ENCODE measurements at places on chromosomes 12 and 14.

DNA sequence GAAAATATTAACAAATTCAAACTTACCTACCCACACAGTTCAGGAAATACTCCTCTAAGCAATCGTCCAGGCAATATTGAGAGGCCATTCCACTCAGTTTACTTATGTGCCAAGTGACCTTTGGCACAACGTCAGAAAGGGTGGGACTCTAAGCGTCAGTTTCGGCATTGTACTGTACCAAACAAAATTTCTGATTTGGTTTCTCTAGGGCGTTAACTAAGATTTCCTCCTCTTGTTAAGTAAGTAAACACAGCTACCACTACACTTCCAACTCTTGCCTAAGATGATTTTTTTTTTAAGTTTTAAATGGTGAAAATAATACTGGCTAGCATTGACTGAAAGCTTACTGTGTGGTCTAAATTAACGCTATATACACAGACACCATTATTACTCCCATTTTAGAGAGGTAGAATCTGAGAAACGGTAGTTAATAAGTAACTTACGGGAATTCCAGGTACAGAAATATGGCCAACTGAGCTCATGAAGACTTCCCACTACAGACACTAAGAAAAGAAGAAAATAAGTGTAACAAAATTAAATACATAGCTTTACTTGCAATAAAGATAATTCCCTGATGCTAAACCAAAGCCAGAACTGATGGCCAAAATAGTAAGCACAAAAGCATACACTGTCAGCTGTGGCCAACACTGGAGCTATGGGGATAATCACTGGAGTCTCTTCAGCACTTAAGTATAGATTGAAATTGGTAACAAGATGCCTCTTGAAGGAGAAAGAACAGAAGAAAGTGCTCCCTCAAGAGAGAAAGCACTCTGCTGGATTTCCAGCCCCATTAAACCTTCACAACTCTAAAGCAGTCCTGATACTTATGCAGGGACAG, 76.1 kb downstream of the EPS8 start:
- no peak for DNase-seq

GRCh38 chr14:90111895-90112534, 50.2 kb downstream of the KCNK13 start:
- DNase-seq: no peak

DNA sequence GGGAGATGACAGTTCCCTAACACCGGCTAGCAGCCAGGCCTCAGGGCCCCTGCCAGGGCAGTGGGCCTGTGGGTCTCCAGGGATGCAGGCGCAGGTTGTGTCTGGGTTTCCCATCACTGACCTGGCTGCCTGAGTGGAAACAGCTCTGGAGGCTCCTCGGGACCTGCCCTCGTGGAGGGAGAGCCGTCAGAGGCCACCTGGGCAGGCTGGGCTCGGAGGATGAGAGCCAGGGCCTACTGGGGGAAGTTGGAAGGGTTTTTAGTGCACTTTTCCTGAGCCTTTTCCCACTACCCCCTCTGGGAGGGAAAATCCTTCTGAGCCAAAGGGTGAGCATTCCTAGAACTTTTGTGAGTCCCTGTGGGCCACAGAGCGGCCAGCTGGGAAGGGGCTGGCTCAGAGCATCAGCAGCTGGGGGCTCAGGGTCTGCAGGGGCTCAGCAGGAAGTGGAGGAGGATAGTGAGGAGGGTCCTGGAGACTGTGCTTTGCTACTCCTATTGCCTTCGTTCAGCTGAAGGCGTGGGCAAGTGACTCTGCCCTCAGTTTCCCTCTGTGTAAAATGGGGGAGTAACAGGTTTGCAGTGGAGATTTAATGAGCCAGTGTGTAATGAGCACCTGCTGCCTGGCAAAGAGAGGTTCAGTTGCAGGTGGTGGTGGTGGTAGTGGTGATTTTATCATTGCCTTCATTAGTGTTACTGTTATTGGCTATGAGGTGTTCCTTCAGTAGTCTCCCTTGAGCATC, 1.8 kb downstream of the SH2B3 start:
- no peak for DNase-seq

- no peak for DNase-seq
These were observed 148.6 kb downstream of the BMP4 start for GRCh38 chr14:53808042-53808441.

DNA sequence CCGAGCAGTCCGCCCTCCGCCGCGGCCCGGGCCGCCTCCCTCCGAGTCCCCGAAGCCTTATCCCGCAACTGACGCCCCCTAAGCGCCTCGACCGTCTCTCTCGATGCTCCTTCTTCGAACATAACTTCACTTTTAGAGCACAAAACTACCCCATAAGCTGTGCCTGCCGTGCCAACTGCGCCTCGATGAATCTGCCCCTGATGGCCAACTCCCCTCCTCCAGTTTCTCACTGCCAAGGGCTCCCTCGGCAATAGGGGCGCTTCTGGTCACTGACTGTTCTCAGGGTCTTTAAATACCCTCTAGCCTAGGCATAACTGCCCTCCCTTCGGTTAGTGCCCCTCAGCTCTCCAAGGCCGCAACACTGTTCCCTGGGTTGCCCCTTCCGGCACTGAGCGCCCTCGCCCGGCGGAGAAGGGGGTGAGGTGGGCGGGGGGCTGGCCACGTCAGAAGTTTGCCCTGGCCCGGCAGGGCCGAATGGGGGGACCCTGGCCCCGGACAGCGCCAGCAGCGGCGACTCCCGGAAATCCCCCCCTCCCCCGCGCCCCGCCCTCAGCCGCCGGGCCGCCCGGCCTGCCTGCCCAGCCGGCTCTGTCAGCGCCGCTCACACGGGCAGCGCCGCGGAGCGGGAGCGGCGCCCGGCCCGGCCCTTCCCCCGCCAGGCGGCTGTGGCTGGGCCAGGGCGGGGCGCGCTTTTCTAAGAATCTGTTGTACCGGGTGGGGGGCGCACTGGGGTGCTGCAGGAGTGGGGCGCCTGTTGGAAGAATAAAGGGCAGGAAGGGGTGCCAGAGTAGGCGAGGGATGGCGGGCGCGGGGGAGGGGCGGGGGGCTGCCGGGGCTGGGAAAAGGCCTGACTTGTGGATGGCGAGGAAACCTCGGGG, 10.6 kb downstream of the RARG start:
- DNase-seq: peak; percentile 36

- DNase-seq: no peak
These were observed 5.1 kb downstream of the EFS start for GRCh38 chr14:23359722-23360447.

GRCh38 chr14:22427771-22428231, 161.2 kb downstream of the DAD1 start:
- no peak for DNase-seq

DNA sequence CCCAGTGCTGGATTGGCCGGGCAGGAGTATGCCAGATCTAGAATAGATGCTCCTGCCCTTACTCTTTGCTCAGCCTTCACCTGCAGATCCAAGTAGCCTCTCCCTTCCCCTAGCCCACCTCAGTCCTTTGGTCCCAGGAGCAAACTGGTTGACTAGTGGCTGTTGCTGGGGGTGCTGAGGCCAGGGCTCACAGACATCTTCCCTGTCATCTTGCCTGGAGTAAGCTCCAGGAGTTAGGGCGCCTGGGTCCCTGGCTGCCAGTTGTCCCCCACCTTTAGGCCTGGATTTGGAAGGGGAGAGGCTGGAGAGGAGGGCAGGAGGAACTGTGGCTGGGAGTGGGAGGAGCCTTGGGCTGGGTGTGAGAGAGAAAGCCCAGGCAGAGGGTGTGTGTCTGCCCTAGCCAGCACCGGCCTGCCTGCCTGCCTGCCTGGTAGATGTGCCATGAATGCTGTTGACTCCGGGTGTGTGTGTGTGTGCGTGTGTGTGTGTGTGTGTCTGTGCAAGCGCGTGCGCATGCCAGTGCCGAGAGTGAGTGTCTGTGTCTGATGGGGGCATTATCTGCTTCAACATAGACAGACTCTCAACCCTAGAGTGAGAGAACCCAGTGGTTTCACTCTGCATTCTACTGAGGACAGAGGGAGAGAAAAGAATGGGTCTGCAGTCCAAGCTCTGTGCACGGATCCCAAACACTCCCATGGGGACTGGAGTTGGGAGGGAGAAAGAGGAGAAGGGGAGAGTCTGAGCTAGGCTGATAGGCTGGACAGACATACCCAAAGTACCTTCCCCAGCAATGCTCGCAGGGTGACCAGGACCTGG, 845 bp upstream of the RARG start:
- no peak for DNase-seq

DNA sequence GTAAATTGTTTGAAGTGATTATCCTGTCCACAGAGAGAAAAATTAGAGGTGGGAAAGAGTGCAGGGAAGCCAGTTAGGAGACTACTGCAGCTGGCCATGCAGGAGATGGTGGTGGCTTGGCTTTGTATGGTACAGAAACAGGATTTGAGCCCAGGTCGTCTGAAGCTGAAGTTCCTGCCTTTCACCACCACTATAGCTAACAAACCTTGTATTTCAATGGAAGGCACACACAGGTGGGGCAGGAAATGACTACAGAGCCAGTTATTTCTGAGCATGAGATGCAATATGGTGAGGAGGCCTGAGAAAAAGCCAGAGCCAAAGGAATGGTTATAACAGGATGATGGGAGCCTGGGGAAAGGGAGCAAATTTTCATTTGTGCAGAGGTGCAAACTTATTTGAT, 103.9 kb downstream of the BTG1 start:
- no peak for DNase-seq

GRCh38 chr12:122318607-122319605, 52.6 kb upstream of the VPS33A start:
- no peak for DNase-seq

GRCh38 chr12:47991106-47992061, 12.9 kb downstream of the COL2A1 start:
- DNase-seq: no peak

- no peak for DNase-seq
These were observed 423.5 kb upstream of the OR4E1 start for GRCh38 chr14:22097072-22097471.

- DNase-seq: no peak
These were observed 13.7 kb downstream of the DDX54 start for GRCh38 chr12:113171543-113171942.

DNA sequence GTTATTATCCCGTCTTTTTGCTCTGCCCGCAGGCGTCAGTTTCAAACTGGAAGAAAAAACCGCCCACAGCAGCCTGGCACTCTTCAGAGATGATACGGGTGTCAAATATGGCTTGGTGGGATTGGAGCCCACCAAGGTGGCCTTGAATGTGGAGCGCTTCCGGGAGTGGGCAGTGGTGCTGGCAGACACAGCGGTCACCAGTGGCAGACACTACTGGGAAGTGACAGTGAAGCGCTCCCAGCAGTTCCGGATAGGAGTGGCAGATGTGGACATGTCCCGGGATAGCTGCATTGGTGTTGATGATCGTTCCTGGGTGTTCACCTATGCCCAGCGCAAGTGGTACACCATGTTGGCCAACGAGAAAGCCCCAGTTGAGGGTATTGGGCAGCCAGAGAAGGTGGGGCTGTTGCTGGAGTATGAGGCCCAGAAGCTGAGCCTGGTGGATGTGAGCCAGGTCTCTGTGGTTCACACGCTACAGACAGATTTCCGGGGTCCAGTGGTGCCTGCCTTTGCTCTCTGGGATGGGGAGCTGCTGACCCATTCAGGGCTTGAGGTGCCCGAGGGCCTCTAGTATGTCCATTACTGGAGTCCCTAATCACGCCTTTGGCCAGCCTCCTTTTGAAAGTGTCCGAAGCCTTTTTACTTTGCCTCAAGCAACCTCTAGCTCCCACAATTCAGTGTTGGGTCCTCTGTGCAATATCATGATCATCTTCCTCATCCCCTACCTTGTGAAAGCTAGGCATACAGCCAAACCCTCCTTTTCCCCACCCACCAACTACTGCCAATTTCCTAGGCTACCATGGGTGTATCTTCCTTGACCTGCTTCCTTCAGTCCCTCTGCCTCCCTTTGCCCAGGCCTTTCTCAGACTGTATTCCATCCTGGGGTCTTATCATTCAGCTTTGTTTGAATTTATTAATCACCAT, 891 bp downstream of the SPRYD4 start:
- DNase-seq: no peak

DNA sequence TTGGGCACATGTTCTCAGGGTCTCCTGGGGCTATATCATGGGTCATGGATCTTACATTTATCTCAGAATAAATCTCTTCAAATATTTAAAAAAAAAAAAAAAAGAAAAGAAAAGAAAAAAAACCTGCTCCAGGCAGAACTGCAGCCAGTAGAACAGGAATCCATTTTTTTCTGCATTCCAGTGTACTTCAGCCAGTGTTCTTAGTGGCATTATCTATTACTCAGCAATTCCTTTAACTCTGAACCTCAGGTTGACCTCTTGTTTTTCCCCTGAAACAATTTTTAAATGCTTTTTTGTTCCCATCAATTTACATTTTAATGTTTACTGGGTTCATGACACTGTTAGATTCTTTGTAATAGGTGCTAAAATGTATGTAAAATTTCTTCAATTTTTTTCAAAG, 66.7 kb upstream of the STXBP6 start:
- no peak for DNase-seq

GRCh38 chr12:68158432-68158831, 1.1 kb downstream of the IFNG start:
- DNase-seq: no peak

GRCh38 chr12:67794161-67794560, 145.6 kb downstream of the DYRK2 start:
- DNase-seq: no peak

DNA sequence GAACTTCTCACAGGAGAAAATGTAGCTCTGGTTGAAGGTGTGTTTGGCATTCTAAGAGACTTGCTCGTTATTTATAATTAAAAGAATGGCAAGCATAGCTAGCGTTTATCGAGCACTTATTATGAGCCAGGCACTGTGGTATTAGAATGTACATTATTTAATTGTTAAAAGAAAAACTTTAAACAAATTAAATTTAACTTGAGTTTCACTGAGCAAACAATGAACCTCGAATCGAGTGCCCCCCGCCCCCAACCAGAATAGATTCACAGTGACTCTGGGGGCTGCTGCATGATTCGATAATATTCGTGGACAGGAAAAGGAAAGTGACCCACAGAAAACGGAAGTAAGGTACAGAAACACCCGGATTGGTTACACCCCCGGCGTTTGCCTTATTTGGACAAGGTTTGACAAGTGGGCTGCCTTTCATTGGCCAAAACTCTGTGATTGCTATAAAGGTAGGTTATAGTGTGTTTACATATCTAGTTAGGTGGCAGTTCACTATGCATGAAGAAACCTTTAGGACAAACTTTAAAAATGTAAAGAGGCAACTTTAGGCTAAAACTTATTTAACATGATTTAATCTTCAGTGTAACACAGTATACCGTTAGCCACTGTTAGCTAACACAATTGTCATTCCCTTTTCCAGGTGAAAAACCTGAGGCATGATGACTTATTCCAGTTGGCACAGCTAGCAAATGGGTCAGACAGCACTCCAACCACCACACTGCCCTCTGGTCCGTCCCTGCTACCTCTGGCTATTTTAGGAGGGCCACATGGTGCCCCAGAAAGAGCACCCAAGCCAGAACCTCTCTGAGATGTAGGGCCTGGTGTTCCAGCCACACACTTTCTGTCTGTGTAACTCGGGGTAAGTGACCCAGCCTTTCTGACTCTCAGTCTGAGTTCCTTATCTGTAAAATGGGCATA, 7.1 kb downstream of the SCNN1A start:
- DNase-seq: no peak
